ENCODE measurements at places on chromosomes 3 and 15. TPM values are rescaled to one million over a fixed set of nuclear protein-coding genes. Genes with fewer than 3 reads are reported as not detected.

GRCh38 chr3:167051421-167051820 lies 328.7 kb downstream of the ZBBX start:
- DNase-seq, result no peak

- peak; percentile 4 for DNase-seq
Observed at GRCh38 chr15:24761704-24762302, 86.2 kb downstream of the NPAP1 start.

DNA sequence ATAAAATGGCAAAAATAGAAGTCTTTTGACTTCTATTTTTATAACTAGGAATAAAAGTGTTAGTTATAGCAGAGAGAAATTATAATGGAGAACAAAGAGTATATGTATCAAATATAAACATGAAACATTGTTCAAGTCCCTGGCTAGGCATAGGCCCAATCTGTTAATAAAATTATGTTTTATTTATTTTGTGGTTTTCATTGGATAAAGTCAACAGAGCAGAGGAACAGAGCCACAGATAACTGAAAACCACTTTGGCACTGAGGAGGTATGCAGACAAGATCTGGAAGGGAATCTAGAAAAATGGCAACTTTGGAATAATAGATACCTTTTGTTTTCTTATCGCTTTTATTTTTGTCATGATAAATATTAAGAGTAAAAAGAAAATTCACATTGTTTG lies 50.4 kb upstream of the ICE2 start:
- no peak for DNase-seq

DNA sequence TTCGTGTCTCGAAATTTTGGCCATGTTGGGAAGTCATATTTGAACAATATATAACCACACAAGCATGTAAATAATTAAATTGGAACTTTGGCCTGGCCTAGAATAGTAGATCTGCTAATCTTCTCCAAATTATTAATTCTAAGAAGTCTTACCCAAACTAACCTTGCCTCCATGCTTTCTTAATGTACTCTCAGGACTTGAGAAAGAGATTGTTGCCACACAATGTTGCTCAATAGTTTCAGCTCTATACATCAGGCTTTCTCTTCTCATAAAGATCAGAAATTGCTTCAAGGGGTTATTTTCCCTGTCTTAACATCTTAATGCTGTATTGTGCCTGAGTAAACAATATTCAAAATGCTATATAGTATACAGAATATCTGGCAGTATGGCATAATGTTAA lies 202.7 kb upstream of the LRIG1 start:
- no peak for DNase-seq

DNA sequence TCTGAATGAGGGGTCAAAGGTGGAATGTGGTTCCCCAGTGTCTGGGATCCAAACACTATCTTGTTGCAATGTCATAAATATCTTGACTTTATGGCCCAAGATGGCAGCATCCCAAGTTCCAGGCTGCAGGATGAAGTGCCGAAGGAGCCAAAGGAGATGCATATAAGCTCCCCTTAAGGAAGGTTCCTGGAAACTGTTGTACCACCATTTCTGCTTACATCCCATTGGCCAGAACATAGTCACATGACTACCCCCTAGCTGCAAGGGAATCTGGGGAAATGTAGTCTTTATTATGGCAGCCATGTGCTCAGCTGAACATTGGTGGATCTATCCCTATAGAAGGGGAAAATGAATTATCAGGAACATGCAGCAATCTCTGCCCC lies 54.3 kb downstream of the BDH1 start:
- no peak for DNase-seq

Gene C3orf20
- total RNA-seq, result not detected

DNA sequence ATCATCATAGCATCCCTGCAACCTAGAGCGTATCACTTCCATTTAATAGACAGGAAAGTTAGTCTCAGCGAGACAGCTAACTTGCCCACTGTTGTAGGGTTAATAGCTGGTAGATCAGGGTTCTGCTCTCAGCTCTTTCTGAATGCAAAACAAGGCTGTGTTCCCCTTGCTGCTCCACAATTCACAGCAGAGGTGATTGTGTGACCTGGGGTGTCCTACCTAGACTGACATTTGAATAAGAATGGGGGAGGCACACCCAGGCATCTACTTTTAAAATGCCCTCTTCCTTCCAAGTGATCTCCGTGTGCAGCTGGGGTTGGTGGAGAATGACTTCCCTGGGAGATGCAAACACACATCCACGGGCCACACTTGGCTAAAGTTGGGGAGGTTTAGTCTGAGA lies 43.0 kb upstream of the CACNA2D3 start:
- DNase-seq, result no peak

DNA sequence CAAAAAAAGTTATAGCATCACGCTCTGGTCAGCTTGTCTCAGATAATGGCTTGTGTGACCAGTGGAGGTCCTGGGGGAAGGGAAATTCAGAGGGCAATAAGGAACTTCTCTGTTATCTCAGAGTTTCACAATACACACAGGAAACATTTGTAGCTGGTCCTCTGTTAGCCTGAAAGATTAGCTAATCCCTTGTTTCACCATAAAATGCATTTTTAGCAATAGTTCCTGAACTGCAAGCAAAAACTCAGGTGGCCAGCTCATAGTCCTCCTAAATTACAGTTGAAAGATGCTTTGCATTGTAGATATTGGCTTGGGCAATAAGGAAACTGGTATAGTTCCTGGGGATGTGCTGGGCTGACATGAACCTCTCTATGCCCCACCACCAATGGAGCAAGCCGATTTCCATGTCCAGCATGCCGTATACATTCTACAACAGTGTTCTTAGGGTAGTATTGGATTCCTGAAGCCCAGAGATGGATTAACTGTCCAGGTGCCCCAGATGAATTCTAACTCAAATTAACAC lies 141.5 kb upstream of the TBL1XR1 start:
- DNase-seq, result no peak

- no peak for DNase-seq
Observed at GRCh38 chr15:65550681-65551098, 20.4 kb downstream of the HACD3 start.

GRCh38 chr3:168121184-168122017 lies 25.7 kb upstream of the GOLIM4 start:
- no peak for DNase-seq

- no peak for DNase-seq
Observed at GRCh38 chr15:28110481-28110881, 11.4 kb upstream of the OCA2 start.

GRCh38 chr3:177341736-177342419 lies 144.6 kb upstream of the TBL1XR1 start:
- DNase-seq, result no peak

DNA sequence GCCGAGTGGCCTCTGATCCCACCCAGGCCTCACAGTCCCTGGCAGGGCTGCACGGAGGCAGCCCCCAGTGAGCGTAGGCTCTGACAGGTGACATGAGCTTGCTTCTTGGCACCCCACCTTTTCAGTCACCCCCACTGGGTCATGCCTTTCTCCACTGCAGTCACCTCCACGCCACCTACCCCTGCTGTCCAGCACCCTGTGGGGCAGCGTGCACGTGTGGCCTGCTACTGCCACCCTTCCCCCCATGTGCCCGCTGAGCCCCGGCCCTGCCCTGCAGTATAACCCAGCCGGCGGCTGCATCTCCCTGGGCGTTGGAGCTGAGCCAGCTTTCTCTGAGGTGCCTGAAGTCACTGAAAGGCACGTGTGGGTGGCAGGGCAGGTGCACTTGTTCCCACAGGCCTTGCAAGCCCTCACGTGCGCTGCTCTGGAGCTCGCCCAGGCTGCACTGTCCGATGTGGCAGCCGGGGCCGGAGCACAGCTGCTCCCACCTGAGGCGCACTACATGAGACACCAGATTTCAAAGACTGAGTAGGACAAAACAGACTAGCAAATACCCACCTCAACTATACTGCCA lies 65.6 kb downstream of the NIPA2 start:
- no peak for DNase-seq

Data from Caki2 (cell line).